ENCODE measurements at places on chromosomes 3 and 15.

DNA sequence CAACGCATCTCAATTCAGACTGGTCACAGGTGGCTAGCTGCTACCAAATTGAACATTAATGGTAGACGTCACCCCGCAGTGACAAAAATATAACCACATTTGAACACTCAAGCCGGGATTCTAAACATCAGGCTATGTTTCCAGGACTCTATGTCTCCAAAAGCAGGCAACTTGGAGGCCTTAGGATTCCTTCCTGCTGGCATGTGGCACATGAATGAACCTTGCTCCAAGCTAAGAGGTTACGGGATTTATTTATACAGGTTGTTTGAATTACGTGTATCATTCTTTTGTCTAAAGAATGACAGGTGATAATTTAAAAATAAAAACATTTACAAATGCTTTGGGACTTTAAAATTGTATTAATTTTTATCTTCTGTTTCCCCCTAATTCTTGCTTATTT lies 864.4 kb upstream of the CFAP20DC start:
- no peak for DNase-seq

DNA sequence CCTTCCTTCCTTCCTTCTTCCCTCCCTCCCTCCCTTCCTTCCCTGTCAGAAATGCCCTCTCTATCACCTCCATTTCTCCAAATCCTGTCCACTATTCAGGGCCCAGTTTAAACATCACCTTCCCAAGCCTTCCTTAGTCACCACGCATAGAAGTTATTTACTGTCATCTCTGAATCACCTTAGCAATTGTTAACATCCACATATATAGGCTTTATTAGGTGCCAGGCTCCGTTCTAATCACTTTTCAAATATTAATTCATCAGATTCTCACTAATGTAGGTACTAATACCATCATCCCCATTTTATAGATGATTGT lies 1.1 kb upstream of the MAGEF1 start:
- DNase-seq: no peak

DNA sequence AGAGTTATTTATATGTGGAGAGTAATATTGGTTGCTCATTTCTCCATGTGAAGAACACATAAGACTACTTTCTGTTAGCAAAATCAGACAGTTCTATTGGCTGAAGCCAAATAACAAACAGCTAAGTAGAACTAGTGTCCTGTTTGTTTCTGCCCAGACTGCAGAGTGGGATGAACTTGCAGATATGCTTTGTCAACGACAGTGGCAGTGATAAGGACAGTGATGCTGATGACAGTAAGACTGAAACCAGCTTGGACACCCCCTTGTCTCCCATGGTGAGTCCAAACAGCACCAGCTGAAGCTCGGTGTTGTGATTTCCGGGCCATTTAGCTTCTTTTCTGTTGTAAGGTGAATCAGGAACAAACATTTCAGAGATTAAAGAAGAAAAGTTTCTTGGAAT lies 102.6 kb upstream of the IL12A start:
- DNase-seq: no peak

GRCh38 chr15:95284933-95285421 lies 1045.5 kb upstream of the NR2F2 start:
- DNase-seq: peak; percentile 37

GRCh38 chr3:58234516-58234931 lies 3.1 kb upstream of the ABHD6 start:
- DNase-seq: no peak

DNA sequence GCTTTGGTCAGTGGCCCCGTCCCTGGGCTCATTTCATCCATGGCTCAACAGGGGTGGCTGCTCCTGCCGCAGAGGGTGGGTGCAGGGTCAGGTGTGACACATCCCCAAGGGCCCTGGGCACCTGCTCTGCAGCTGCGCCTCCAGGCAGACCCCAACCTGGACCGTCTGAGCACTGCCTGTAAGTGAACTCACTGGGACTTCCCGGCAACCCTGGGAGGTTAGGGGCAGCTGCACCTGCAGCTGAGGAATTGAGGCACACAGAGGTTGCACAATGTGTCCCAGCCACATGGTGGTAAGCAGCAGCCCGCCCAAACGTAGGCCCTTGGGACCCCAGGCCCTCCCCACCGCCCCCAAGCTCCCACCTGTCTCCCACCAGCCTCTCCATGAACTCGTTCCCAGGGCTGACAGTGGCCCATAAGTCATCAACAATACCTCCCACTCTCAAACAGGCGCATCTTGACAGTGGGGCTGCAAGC lies 55.1 kb downstream of the PLXNA1 start:
- DNase-seq: no peak

- DNase-seq: no peak
These were observed 90.3 kb downstream of the ITPR1 start for GRCh38 chr3:4583416-4583815.

GRCh38 chr3:41144631-41145030 lies 54.7 kb upstream of the CTNNB1 start:
- DNase-seq: no peak

DNA sequence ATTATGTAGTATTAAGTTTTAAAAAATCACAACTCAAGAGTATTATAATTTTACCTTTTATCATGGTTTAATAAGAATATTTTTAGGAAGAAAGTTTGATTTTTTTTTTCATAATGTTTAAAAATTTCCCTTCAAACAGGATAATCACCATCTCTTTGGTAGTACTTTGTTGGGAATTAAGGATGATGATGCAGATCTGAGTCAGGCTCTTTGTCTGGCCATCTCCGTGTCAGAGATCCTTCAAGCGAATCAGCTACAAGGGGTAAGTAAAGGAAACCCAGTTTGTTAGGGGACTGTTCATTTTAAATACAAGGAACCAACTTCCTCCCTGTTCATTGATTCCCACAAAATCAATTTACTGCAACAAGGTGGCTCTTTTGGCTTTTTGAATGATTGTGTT lies 36.8 kb upstream of the NIT2 start:
- DNase-seq: no peak

GRCh38 chr3:50347187-50347813 lies 1.8 kb upstream of the ZMYND10 start:
- DNase-seq: peak; percentile 55

DNA sequence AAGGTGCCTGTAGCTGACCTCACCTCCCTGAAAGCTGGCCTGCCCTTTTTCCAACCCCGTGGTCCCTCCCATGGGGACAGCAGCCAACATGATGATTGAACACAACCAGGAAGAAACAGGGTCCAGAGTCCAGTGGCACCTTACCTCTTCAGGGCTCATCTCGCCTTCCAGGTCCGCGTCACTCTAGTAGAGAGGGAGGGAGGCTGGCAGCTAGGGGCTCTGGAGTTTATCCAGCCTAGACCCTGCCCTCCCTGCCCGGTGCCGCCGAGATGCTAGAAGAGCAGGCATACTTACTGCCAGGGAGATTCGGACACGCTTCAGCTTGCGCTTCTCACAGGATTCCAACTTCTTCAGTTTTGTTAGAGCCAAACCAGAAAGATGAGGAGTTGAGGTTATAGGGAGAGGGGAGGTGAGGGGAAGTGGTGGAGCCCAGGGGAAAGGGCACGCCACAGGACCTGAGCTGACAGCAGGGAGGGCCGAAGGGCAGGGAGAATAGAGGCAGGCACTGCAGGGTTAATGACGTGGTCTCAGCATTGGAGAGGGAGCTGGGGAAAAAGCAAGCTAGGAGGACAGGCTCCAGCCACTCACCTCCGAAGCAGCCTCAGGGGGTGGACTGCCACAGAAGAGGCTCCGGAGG lies 9.1 kb downstream of the CLCN2 start:
- no peak for DNase-seq

- DNase-seq: no peak
These were observed 159.3 kb upstream of the C2CD4B start for GRCh38 chr15:62324382-62324781.

GRCh38 chr3:98964784-98965183 lies 63.3 kb upstream of the DCBLD2 start:
- no peak for DNase-seq

- no peak for DNase-seq
These were observed 80.7 kb downstream of the FMN1 start for GRCh38 chr15:33113666-33114373.

GRCh38 chr3:71512000-71512399 lies 71.5 kb downstream of the FOXP1 start:
- DNase-seq: peak; percentile 15

GRCh38 chr3:46856576-46857471 lies 6.4 kb downstream of the MYL3 start:
- no peak for DNase-seq

DNA sequence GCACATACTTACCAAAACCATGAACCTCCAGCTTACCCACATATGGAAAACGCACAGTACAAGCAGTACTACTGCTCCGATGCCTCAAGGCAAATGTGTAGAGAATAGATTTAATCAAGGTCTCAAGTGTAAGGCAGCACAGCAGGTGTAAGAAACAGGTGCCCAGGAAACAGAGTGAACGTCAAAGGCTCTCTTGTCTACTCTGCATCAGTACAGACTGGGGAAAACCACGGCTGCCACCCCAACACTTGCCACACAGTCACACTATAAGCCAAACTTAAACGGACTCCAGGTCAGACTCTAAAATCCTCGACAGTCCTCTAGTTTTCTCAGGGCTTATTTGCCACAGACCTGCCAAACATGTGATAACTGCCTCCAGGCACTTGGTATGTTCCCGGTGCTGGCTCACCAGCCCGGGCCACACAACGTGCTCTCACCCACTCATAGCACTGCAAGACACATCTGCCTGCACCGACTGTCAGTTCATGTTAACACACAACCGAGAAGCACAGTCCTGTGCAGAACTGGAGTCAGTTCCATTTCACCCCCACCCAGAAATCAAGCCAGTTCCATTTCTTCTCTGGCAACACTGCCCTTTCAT lies 30.6 kb downstream of the ABCC5 start:
- DNase-seq: no peak

DNA sequence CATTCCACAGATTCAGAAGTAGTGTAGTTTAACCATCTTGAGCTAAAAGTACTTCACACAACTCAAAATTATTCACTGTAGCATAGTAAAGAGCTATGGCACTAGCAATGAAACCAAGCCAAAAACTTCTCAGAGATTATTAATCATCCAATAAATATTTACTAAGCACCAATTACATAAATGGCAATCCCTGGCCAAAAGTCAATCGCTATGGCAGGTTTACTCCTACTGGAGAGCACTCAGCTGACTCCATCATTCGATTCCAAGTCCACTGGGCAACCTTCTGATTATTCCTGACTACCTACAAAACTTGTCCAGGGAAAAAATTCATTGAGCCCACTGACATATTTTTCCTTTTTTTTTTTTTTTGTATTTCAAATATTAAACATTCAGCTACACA lies 23.9 kb downstream of the ATP13A3 start:
- no peak for DNase-seq

DNA sequence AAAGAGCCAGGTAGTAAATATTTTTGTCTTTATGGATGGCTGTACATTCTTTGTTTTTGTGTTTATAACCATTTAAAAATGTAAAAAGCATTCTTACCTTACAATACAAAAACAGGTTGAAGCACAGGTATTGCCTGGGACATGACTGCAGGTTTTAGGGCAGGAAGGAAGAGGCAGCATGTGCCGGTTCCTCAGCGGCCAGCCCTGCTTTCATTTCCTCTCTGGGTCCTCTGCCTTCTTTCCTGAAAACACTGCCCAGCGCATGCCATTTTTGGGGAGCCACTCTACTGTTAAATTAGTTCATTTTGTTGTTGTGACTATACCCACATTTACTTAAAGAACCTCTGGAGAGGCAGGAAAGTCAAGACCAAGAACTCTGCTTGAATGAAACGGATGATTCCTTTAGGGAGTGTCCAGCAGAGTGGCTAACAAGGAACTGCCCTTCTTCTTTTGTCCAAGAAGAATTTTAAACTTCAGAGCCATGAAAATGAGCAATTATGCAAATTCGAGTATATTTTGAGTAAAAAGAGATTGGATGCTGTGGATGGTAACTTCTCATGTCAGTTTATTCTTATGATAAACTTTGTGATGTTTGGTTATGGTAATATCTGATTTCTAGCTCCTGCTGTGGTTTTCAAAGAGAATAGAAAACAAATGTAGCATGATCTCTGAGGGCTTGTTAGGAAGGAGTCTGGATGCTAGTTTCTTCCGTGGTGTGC lies 52.7 kb downstream of the SACM1L start:
- no peak for DNase-seq

- no peak for DNase-seq
These were observed 251.6 kb downstream of the RBMS3 start for GRCh38 chr3:29532473-29532872.

DNA sequence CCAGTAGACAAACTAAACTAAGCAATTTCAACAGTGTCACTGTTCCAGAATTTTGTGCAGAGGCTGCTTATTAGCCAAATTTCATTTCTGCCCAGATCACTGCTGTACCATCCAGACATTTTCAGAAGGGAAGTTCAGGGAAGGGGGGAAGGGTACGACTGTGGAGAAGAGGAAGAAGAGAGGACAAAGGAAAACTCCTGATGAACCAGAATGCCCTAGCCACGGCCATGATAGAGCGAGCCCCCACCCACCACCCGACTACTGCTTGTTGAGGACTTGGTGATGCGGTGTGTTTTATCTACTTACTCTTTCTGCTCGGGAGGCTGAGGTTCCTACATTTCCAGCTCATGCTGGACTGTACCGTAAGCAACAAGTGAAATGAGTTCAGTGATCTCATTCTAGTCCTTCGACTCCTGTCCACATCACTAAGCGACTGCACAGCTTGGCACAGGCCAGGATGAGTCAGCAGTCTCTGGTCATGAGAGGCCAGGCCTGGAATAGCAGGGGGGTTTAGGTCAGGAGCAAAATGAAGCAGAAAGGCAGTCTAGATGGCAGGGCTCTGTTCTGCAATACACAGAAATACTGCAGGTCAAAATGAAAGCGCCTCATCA lies 330.8 kb downstream of the TIGIT start:
- DNase-seq: no peak

DNA sequence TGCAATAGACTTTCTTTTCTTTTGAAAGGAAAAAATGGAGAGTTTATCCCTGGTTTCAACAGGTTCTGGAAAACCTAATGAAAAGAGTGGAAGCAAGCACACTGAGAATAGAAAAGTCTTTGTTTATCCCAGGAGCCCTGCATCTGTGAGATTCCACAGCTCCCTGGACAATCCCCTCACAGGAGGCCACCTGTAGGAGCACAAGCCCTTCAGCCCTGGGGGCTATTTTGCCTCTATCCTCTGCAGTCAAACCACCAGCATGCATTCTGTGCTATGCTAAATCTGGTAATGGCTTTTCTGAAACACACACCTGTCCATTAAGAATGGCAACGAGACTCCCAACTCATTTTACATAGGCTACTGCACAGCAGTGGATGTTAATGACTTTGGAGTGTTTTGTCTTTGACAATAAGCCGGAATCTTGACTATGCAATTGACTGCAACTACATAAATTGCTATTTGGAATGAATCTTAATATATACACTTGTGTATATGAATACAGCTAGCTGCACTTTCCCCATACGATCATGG lies 369.4 kb downstream of the NR2F2 start:
- no peak for DNase-seq

DNA sequence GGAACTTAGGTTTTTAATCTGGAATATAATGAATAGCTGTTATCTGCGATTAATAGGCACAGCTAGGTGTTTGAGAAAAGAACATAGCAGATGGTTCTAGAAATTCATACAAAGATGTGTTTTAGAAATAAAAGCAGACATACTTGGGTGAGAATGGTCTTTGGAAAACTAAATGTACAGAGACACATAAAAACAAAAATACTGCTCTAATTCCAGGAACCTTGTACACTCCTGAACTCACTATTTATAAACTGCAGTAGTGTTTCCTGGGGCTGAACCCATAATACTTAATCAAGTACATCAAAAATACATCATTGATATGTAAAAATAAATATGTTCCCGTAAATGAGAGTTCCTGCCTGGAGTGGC lies 105.5 kb downstream of the OXNAD1 start:
- DNase-seq: no peak

- peak; percentile 91 for DNase-seq
These were observed 10.1 kb upstream of the CAMK1 start for GRCh38 chr3:9779721-9780457.

Data from Kasumi-1 (cell line).